ENCODE measurements at places on chromosomes 1 and 21. TPM values are rescaled to one million over a fixed set of nuclear protein-coding genes. Genes with fewer than 3 reads are reported as not detected.
A peak's percentile ranks its signal among the peaks of the same experiment; 100 is the strongest.

- no peak overlapping the region for H3K27ac ChIP-seq
- H3K36me3 ChIP-seq = peaks cover 91% of the 10 kb centered on the region
- H3K4me3 ChIP-seq = no peak overlapping the region
- peaks cover 10% of the 10 kb centered on the region for H3K4me1 ChIP-seq
- H3K27me3 ChIP-seq = no peaks in the 10 kb centered on the region
These were observed 13.7 kb downstream of the ENO1 start for GRCh38 chr1:8864713-8865344.

GRCh38 chr1:27960762-27961645, 1.2 kb downstream of the XKR8 start:
- no peak for DNase-seq
- H3K4me1 ChIP-seq = peaks cover 13% of the 10 kb centered on the region
- no peaks in the 10 kb centered on the region for H3K27me3 ChIP-seq
- H3K4me3 ChIP-seq = peak overlapping the region; percentile 86

Gene TRIM67
- total RNA-seq = 1.1 TPM

- H3K4me1 ChIP-seq = no peaks in the 10 kb centered on the region
- no peak overlapping the region for H3K27ac ChIP-seq
- DNase-seq = no peak
- no peaks in the 10 kb centered on the region for H3K27me3 ChIP-seq
These were observed 40.5 kb upstream of the CAPZB start for GRCh38 chr1:19525607-19526545.

DNA sequence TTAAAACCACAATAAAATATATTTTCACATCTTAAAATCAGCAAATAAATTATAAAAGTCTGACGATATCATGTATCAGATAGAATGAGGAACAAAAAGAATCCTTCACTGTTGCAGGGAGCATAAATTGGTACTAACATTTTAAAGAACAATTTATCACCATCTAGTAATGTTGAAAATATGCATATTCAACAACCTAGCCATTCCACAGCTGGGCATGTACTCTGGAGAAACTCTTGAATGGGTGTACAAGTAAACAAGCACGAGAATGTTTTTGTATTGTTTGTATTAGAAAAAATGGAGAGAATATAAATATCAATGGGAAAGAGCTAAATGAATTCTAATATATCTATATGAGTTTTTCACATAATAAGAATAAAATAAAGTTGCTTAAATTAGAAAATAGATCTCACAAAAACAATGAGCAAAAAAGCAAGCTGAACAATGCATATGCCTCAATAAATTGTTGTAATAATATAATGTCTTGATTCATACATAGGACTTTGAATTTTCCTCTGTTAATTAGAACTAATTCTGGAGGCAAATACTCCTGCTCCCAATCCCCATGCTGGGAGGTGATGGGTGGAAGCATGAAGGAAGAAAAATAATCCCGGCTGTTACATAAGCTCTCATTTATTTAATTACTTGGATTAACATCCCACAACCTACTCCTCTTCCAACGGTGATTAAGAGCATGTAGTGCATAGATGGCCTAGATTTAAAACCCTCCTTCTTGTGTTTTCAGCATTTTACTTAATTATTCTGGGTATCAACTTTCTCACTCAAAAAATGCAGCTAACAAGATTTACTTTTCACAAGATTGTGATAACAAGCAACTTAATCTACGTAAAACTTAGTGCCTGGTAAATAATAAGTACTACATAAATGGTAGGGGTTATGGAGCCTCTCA, 5.5 kb upstream of the FMO2 start:
- H3K27ac ChIP-seq = no peak overlapping the region
- no peak overlapping the region for H3K4me3 ChIP-seq
- no peaks in the 10 kb centered on the region for H3K36me3 ChIP-seq
- no peaks in the 10 kb centered on the region for H3K27me3 ChIP-seq

Gene FCRL1
- total RNA-seq = not detected

Gene WLS
- total RNA-seq = 171 TPM

DNA sequence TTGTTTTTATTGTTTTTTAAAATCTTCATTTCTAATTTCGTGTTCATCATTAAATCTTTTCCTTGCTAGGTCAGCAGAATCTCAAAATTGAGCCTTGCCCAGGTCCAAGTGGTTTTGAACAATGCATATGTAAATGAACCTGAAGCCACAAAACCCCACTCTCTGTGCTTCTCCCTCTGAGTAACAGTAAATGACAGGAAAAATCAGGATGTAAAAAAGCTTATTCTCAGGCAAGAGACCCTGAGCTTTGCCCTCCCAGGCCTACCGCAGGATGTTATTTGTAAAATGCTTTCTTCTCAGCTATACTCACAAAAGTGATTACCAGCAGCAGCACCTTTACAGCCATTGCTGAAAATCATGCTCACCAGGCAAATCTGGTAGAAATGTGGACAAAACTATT, 47.6 kb downstream of the TYW3 start:
- H3K36me3 ChIP-seq = no peaks in the 10 kb centered on the region
- no peaks in the 10 kb centered on the region for H3K4me1 ChIP-seq
- no peaks in the 10 kb centered on the region for H3K27me3 ChIP-seq
- no peak overlapping the region for H3K4me3 ChIP-seq

DNA sequence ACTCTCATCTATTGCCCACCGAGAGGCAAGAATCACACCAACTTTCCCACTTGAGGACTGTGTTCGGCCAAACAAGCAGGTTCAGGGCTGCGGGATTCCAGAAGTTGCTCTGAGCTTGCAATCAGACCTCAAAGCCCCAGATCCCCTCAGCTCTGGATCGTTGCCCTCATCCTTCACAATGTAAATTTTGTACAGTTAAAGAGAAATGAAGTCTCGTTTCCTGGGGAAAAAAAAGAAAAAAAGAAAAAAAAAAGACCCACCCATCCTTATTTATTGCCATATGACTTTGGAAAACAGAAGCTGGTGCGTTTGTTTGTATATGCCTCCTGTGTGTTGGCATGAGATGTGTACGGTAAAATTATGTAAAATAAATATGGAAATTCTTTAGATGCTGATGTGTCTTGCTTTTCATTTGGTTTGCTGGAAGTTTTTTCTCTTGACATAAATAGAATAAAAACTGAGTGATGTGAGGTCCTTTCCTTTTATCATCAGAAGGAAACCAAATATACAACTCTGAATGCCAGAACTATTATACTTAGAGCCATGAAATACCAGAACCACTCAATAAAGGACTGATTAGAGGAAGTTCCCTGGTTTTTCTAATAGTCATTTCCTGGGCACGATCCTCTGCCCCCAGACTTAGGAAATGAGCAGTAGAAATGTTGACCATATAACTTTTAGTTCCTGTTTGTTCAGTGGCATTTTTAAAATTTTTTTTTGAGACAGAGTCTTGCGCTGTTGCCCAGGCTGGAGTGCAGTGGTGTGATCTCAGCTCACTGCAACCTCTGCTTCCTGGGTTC, 48.7 kb downstream of the LHX4 start:
- no peak overlapping the region for H3K27ac ChIP-seq
- H3K4me1 ChIP-seq = no peaks in the 10 kb centered on the region
- H3K27me3 ChIP-seq = no peaks in the 10 kb centered on the region
- no peak overlapping the region for H3K4me3 ChIP-seq

DNA sequence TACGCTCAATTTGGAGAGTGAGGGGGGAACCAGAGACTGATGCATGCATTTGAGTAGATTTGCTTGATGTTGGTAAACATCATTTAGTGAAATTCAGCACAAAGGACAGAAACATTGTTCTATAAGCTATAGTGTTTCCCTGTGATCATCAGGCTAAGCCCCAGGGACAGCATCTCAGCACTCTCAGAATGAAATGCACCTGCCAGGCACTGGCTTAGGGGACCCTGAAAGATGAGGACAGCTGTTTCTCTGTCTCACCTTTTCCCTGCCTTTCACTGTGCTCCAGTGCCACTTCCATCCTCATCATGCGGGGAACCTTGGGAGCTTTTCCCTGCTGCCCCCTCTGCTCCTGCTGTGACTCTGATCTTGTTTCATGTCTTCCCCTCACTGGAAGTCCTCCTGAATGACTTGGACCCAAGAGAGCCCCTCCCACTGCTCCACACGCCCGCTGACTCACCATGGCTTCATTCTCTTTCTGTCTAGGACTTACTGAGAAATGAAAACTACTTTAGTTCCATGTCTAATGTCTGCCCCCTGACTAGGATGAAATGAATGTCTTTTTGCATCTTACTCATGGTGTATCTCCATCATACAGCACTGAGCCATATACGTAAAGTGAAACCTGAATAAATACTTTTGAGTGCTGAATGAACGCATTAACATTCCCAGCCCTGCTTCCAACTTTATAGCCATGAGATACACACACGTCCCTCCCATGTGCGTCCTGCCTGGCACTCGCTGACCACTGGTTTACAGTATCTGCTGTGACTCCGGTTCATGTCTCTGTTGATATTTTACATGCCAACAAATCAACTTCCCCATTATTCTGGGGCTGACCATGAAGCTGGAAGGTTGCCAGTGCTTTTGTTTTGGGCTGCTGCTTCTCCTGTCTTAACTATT, 182.0 kb downstream of the PCP4 start:
- H3K27ac ChIP-seq = peak overlapping the region; percentile 80
- H3K36me3 ChIP-seq = no peaks in the 10 kb centered on the region
- H3K4me1 ChIP-seq = peaks cover 17% of the 10 kb centered on the region
- H3K27me3 ChIP-seq = no peaks in the 10 kb centered on the region

Gene SLC30A10
- not detected for total RNA-seq

DNA sequence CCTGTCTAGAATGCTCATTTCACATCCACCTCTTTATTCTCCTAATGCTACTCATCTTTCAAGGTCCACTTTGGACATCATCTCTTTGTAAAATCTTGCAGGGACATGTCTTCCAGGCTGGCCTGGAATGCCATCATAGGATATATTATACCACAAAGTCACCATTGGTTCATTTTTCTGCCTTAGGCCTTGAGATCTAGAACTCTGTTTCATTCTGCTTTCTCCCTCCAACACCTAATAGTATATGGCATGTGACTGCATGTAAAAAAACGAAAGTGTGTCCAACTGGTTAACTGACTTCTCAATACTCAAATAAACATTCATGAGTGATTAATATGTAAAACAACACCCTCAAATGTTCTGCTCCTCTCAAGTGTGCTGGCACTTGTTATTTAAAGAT, 84.1 kb downstream of the RGS2 start:
- H3K4me1 ChIP-seq = no peaks in the 10 kb centered on the region
- H3K27me3 ChIP-seq = no peaks in the 10 kb centered on the region
- no peaks in the 10 kb centered on the region for H3K36me3 ChIP-seq
- no peak for DNase-seq

- no peak overlapping the region for H3K27ac ChIP-seq
- H3K36me3 ChIP-seq = no peaks in the 10 kb centered on the region
- no peak for DNase-seq
- H3K4me1 ChIP-seq = no peaks in the 10 kb centered on the region
These were observed 471.2 kb upstream of the RUNX1 start for GRCh38 chr21:35520302-35520701.

Gene IL6R
- total RNA-seq = 2.2 TPM

DNA sequence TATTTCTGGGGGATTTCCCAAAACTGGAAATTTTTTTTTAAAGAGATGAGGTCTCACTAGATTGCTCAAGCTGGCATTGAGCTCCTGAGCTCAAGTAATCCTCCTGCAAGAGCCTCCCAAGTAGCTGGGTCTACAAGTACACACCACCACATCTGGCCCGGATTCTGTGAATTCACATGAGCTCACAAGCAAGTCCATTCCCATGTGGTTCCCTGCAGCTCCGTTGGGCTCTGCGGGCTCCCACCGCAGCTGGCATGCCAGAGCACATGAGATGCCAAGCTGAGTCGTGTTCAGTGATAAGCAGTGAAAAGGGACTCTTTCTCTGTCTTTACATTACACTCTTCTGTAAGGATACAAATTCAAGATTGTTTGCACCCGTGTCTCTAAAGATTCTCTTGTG, 21.9 kb upstream of the TTF2 start:
- no peaks in the 10 kb centered on the region for H3K27me3 ChIP-seq
- no peak overlapping the region for H3K27ac ChIP-seq
- DNase-seq = no peak
- H3K4me3 ChIP-seq = no peak overlapping the region
- no peaks in the 10 kb centered on the region for H3K36me3 ChIP-seq
- H3K4me1 ChIP-seq = no peaks in the 10 kb centered on the region

Gene SESN2
- total RNA-seq = 78.3 TPM

- DNase-seq = peak; percentile 29
- no peak overlapping the region for H3K27ac ChIP-seq
- no peaks in the 10 kb centered on the region for H3K36me3 ChIP-seq
- H3K4me3 ChIP-seq = no peak overlapping the region
- H3K27me3 ChIP-seq = no peaks in the 10 kb centered on the region
- H3K4me1 ChIP-seq = peaks cover 19% of the 10 kb centered on the region
These were observed 75.9 kb downstream of the NOS1AP start for GRCh38 chr1:162145280-162145965.

Gene TSSK3
- 0.87 TPM for total RNA-seq

DNA sequence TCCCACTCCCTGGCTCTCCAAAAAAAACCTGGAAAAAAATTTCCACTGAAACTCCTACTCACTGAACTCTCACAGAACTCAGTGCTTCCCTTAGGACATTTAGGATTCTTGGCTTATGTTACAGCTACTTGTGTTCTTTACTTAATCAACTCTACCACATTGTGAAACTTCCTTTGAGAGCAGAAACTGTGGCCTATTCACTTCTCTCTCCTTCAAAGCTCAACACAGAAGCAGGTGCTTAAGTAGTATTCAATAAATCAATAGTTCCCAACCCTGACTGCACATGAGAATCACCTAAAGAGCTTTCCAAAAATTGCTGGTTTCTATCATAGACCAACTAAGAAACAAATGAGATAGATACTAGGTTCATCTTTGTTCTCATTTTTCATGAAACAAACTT, 67.9 kb upstream of the DMRTA2 start:
- no peaks in the 10 kb centered on the region for H3K4me1 ChIP-seq
- no peaks in the 10 kb centered on the region for H3K27me3 ChIP-seq
- DNase-seq = no peak
- no peak overlapping the region for H3K4me3 ChIP-seq
- no peaks in the 10 kb centered on the region for H3K36me3 ChIP-seq

GRCh38 chr21:25636727-25637126, 2.3 kb upstream of the JAM2 start:
- no peak overlapping the region for H3K4me3 ChIP-seq
- H3K27me3 ChIP-seq = no peaks in the 10 kb centered on the region
- no peak for DNase-seq
- H3K27ac ChIP-seq = no peak overlapping the region
- H3K4me1 ChIP-seq = peaks cover 5% of the 10 kb centered on the region

DNA sequence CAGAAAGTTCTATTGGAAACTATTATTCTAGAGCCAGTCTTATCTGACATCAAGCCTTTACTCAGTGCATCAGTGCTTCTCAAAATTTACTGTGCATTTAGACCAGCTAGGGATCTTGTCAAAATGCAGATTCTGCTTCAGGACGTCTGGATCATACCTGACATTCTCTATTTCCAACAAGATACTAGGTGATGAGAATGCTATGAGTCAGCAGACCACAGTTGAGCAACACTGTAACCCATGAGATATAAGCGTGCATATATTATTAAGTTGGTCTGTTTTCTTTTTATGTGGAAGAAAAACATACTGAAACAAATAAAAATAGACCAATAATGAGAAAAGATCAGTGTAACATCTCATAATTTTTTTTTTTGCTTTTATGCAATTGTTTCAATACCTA, 40.4 kb upstream of the KCNH1 start:
- H3K27ac ChIP-seq = no peak overlapping the region
- no peaks in the 10 kb centered on the region for H3K4me1 ChIP-seq
- DNase-seq = no peak

Gene ESRRG
- total RNA-seq = 0.79 TPM

Gene NTMT2
- total RNA-seq = 0.43 TPM

- no peak for DNase-seq
- no peak overlapping the region for H3K27ac ChIP-seq
- H3K27me3 ChIP-seq = no peaks in the 10 kb centered on the region
- no peaks in the 10 kb centered on the region for H3K36me3 ChIP-seq
These were observed 20.2 kb upstream of the PLEKHG5 start for GRCh38 chr1:6511561-6512244.

- peak within 1 kb of the TSS; percentile 100 for H3K4me3 ChIP-seq
- H3K36me3 ChIP-seq = no peaks in the 10 kb centered on the region
- no peaks in the 10 kb centered on the region for H3K27me3 ChIP-seq
- DNase-seq = peak; percentile 30
These were observed at the start of gene THBS3 for GRCh38 chr1:155207806-155208540. TSS of gene THBS3 (minus strand) at chr1:155207897. CDS start at chr1:155207876, 21 bp downstream.
